ENCODE measurements at places on chromosomes 6 and 20.
A peak's percentile ranks its signal among the peaks of the same experiment; 100 is the strongest.

DNA sequence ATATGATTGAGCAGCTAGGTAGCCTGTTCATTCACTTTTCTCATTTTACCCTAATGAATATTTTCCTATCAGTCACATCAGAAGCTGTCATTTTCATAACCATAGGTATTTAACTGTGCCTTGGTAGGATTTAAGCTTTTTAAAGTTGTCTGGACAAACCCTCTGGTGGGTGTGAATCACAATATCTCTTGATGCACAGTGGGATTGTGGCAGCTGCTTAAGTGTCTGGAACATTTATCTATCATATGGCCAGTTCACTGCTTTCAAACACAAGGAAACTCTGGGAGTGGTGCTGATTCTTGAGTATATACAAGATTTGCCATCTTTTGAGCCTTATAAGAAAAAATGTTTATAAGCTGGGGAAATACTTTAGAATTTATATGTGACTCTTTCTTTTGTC lies 87.0 kb upstream of the SUPT3H start:
- no peak for DNase-seq

DNA sequence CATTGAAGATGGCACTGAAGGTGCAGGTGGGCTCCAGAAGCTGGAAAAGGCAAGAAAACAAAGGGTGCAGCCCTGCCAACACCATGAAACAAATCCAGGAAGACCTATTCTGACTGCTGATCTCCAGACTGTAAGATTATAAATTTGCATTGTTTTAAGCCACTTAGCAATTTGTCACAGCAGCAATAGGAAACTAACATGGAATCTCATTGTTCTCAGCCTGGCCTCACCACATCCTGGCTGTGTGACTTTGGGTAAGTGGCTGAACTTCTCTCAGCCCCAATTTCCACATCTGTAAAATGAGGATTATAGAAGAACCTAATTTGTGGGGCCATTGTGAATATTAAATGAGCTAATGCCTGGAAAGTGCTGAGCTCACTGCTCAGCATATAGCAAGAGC lies 160.4 kb upstream of the MAFB start:
- no peak for DNase-seq

GRCh38 chr6:118981884-118982574 lies 47.1 kb upstream of the MCM9 start:
- DNase-seq = no peak

- DNase-seq = no peak
Observed at GRCh38 chr6:148164645-148165044, 178.0 kb upstream of the SASH1 start.

- no peak for DNase-seq
Observed at GRCh38 chr6:112480553-112480952, 133.4 kb downstream of the RFPL4B start.

DNA sequence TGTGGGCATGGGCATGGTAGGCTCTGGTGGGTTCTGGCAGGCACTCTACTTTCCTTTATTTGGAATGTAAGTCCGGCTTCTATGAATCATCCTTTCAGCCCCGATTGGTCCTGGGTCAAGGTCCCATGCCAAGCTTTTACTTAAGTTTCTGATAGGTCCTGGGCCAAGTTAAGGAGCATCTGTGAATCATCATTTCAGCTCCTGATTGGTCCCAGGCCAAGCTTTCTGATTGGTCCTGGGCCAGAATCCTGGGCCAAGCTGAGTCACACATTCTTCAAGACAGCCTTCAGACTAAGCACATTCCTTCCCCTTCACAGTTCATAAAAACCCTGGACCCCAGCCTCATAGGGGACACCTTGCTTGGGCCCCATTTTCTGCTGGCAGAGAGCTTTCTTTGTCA lies 231.0 kb upstream of the EYS start:
- DNase-seq = no peak

- peak; percentile 91 for DNase-seq
Observed at GRCh38 chr20:36861875-36862801, 13.8 kb upstream of the TLDC2 start.

DNA sequence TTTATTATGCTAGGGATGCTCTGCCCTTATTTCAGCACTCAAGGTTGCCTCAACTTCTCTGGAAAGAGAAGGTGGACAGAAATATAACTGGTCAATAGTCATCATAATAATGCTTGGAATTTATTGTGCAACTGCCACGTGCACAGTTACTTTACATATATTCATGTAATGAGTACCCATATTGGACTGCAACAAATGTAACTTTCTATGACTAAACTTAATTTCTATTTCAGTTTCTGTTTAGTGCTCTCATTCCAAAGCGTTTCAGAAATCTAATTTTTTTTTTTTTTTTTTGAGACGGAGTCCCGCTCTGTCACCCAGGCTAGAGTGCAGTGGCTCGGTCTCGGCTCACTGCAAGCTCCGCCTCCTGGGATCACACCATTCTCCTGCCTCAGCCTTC lies 28.3 kb upstream of the CD83 start:
- no peak for DNase-seq
